NCI-H146 (cell line): ENCODE measurements at places on chromosomes 7 and 10.
A peak's percentile ranks its signal among the peaks of the same experiment; 100 is the strongest.

DNA sequence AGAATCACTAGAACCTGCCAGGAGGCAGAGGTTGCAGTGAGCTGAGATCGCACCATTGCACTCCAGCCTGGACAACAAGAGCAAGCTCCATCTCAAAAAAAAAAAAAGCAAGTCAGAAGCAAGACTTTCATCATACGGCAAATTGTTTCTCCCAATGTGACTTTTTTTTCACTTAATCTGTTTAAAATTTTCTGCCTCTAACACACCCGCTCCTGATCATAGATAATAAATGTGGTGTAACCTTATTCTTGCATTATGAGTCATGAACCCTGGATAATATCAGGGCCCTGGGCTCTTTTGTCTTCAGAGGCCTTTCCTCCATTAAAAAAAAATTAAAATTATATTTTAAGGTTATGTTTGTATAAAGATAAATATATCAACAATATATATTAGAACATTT is 111.4 kb upstream of the JCAD start:
- no peak for DNase-seq

DNA sequence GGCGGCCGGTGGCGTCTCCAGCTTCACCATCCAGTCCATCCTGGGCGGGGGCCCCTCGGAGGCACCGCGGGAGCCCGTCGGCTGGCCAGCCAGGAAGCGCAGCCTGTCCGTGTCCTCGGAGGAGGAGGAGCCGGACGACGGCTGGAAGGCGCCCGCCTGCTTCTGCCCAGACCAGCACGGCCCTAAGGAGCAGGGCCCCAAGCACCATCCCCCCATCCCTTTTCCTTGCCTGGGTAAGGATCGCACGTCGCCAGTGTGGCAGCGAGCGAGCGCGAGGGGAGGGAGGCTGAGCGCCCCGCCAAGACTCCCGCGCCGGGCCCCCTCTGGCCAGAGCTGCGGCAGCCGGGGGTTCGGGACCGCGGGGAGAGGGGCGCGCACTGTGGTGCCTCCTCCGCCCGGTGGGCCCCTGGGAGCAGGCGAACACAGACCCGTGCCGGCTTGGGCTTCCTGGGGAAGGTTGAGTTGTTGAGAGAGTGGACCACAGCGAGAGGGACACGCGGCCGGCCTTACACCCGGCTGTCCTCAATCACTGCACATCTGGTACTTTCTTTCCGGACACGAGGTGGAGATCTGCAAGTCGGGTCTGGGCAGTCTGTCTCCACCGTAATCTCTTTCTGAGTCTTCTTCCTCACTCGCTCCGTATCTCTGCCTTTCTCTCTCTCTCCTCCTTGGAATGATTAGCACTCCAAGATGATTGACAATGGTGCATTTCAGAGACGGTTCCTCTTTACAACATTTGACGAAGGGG is 652 bp downstream of the HMX2 start:
- peak; percentile 76 for DNase-seq

GRCh38 chr10:23755556-23755955 is 316.7 kb downstream of the OTUD1 start:
- DNase-seq = no peak

DNA sequence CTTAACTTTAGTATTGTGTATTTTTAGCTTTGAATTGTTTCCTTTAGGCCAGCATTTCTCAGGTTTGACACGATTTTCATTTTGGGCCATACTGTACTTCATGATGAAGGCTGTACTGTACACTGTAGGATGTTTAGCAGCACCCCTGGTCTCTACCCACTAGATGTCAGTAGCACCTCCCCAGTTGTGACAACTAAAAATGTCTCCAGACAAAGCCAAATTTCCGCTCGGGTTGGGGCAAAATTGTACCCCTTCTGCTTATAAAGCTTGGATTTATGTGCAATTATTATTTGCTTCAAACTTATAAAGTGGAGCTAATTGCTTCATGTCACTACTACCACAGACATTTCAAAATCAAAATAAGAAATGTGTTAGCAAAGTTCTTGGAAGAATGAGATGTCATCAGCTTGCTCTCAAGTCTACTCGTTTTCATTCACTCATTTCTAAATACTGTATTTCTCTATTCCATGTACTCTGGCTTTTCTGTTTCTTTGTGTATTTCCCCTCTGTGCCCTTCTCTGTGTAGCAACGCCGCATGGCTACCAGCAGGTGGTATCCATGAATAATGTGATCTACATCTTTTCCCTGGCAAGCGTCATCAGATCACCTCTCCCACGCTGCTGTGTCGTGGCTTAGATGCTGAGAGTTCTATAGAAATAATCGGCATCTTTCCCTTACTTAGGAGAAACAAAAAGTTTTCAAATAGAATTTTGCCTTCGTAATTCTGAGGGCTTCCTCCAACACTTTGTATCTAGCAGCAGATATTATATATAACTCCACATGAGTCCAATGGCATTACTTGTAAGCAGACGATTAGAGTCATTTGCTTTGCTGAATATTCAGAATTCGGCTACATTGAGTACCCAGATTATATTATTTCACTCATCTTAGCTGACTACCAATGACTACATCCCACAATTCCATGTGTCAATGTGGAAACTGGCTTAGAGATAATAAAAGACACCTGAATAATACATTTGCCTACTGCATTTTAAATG is 47.8 kb upstream of the CALCR start:
- peak; percentile 44 for DNase-seq

GRCh38 chr10:45179691-45180090 is 135.7 kb downstream of the OR13A1 start:
- no peak for DNase-seq

- DNase-seq = no peak
Measured at GRCh38 chr7:158443014-158443687, 144.5 kb downstream of the PTPRN2 start.

- peak; percentile 25 for DNase-seq
Measured at GRCh38 chr7:18570890-18571478, 75.4 kb downstream of the HDAC9 start.

DNA sequence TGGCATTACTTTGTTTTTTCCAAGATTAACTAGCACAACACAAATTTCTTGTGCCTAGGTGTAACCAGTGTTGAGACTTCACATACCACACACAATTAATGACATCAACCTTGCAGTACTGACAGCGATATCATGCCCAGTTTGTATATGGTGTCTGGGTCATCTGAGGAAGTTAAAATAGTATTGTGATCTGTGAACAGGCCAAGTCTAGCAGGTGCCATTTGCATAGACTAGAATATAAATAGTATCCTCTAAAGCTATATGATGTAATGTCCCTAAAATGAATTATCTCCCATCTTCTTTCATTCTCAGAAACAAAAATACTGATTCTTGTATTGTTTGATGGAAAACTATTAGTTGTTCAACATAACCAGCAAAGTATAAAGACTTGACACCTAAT is 175.8 kb upstream of the KAT6B start:
- no peak for DNase-seq

GRCh38 chr10:131900350-131901152 is at the start of gene PPP2R2D:
Gene PPP2R2D, plus strand, starts transcription at chr10:131901008. Its CDS starts 141 bp downstream, at chr10:131901149.
- DNase-seq = peak; percentile 94

- no peak for DNase-seq
Measured at GRCh38 chr7:158774952-158775351, 54.4 kb downstream of the ESYT2 start.

- no peak for DNase-seq
Measured at GRCh38 chr10:35508647-35509046, 96.5 kb upstream of the GJD4 start.

GRCh38 chr7:154693661-154694060 is 309.3 kb downstream of the PAXIP1 start:
- DNase-seq = no peak

GRCh38 chr7:76108540-76109233 is 60.8 kb downstream of the MDH2 start:
- DNase-seq = peak; percentile 62

DNA sequence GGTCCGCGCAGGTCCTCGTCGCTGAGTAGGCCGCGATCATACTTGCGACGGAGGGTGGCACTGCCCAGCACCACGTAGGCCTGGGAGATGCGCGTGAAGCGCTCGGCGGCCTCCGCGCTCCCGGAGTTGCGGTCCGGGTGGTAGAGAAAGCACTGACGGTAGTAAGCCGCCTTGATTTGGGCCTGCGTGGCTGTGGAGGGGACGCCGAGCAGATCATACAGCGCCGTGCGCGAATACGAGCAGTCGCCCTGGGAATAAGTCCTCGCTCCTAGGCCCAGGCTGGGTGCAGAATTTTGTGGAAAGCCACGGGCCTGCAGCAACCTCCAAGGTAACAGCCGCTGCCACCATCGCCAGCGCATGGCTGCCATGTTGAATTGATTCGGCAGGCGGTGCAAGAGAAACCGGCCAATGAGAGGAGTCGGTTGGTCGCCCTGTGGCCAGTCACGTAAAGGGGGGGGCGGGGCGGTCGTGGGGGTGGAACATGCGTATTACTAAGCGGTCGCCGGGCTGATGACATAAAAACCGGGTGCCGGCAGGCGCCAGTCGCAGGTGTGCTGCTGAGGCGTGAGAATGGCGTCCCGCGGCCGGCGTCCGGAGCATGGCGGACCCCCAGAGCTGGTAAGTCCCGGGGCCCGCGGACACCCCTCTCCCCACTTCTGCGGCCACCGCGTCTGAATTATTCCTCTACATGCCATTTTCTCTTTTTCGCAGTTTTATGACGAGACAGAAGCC is at the start of the genes BUD23 and DNAJC30:
Gene BUD23 (plus strand): TSS at position 542 of the 732 bp plus-strand sequence. CDS start 29 bp downstream, at position 571.
Gene DNAJC30 (minus strand): TSS at position 398 of the 732 bp plus-strand sequence. CDS start 30 bp downstream, at position 368.
- DNase-seq = peak; percentile 98

- peak; percentile 80 for DNase-seq
Measured at GRCh38 chr7:66359656-66360211, 154.6 kb downstream of the TPST1 start.

DNA sequence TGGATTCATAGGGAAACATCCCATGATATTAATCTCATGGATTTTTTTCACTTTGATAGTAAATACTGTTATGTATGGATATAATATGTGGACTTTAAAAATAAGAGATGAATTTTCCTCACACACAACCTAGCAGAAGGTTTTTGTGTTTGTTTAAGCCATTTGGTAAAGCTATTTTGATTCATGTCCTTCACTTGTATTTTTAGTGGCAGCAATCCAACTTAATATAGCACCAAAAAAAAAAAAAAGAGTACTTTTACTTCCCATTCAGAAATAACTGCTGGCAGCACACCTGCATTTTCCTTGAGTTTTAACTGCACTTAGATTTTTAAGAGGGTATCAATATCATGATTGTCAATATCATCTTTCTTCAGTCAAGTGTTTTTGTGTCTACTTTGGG is 60.0 kb downstream of the MCMBP start:
- no peak for DNase-seq

DNA sequence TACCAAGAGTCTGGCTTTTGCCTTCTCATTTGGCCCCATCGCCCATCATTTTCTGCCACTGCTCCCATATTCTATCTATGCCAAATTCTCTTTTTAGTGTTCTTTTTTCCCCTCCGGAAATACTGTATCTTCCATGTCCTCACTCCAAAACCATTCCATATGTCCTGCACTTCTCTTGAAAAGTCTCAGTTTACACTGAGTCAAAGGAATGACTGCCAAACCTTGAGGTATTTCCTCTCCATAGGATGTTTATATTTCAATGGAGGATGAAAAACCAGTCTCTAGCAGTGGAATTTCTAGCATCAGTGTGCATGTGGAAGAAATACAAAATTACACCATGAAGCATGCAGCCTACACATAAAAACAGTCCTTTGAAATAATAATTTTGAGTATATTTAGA is 121.4 kb upstream of the PHYHIPL start:
- no peak for DNase-seq

GRCh38 chr10:73097305-73097670 is 622 bp upstream of the P4HA1 start:
- peak; percentile 63 for DNase-seq

GRCh38 chr10:79116801-79117723 is 48.3 kb downstream of the ZMIZ1 start:
- peak; percentile 75 for DNase-seq
